Glutamatergic neuron (in vitro differentiated cells): ENCODE measurements at places on chromosomes 3 and 15.
A peak's percentile ranks its signal among the peaks of the same experiment; 100 is the strongest.

DNA sequence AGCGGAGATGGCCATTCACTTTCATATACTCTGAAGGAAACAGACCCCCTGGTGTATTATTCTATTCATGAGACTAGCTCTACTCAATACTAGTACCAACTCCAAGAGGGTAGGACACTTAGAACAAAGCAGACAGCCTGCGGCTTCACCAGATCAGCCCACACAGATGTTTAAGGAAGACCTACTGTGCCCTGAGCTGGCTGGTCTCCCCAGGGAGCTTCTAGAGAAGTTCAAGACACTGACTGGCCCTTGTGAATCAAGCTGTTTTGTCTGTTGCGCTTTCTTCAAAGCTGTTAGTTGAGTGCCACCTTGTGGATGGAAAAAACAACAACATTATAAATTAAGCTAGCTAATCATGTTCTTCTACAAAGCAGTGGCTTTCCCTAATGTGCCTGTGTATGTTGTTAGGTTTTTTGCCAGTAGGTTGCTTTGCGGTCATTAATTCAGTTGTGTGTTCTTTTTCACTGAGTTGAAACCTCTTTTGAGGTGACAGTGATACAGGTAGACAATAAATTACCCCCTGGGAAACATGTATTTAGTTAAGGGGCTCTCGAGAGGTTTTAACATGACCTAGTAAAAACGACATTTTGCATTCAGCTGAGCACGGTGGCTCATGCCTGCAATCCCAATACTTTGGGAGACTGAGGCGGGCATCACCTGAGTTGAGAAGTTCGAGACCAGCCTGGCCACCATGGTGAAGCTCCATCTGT, 64.2 kb upstream of the MYZAP start:
- peak; percentile 60 for DNase-seq

DNA sequence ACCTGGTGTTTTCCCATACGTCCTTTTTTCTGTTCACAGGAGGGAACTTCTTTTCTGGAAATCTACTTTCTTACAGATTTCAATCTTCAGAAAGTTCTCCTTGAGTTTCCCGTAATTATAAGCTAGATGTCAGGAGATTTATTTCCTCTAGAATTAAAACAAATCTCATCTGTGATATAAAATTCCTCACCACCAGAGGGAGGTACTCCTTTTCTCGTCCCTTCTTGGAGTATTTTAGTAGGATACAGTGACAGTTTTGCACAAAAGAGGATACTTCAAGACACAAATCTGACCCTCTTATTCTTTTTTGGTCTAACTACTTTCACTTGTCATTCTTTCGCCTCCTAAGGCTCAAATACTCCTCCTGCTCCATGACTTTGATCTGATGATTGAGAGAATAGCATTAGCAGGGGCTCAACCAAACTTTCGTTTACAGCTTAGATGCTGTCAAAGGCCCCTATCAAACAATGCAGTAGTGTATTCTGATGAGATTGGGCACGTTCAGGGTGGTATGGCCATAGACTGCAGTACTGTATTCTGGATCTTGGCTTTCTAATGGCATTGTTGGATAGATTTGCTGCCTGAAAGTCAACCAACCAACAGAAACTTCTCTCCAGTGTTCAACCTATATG, 38.0 kb downstream of the TMEM41A start:
- no peak for DNase-seq

DNA sequence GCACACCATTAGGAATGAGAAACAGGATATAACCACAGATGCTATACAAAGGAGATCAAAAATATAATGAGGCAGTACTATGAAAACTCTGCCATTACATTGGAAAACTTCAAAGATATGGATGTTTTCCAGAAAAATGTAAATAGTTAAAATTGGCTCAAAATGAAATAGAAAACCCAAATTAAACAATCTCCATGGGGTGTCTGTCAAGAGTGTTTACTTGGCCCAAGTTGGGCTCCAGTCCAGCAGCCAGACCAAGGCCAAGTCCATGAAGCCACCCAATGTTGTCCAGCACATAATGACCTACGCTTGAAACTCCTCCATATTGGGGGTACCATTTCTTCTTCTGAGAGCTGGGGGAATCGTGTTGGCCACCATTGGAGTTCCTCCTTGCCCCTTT, 37.1 kb downstream of the CTXND1 start:
- no peak for DNase-seq

- no peak for DNase-seq
These were observed 99.8 kb downstream of the MYH15 start for GRCh38 chr3:108410531-108410984.

GRCh38 chr3:149967086-149967685, 3.5 kb downstream of the PFN2 start:
- no peak for DNase-seq

- DNase-seq, result no peak
These were observed 37.6 kb upstream of the LRIG1 start for GRCh38 chr3:66538390-66538789.
